ENCODE measurements at places on chromosomes 1 and 21.

- no peak for DNase-seq
Measured at GRCh38 chr1:117674521-117675400, 68.9 kb downstream of the TENT5C start.

- no peak for DNase-seq
Measured at GRCh38 chr1:28196330-28196729, 19.8 kb upstream of the PTAFR start.

DNA sequence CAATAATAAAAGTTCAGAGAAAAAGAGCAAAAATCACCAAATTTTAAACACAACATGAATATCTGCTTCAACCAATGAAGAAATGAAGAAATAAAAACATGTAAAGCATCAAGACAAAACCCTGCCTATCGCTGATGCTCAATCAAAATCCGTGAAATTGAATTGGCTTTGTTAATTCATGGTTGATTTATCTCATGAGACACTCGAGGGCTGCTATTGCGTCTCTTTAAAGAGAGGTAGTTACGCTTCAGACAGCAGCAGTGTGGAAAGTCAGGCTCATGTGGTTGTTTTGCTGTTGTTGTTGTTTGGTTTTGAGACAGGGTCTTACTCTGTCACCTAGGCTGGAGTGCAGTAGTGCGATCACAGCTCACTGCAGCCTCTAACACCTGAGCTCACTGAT lies 65.5 kb upstream of the RGS7 start:
- no peak for DNase-seq

DNA sequence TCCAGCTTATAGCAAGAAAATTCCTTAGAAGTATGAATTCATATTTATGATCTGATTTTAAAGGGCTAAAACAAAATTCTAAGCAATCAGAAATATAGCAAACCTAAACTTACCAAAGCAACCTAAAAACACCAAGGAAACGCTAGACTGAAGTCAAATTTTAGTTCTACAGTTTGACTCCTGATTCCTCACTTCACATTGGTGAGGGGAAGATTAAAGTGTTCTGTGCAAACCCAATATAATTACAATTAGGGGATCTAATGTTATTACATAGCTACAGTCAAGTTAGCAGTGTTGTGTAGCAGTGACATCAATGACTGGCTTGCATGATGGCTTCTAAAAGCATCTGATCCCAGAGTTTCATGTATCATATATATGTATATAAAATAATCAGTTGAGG lies 11.6 kb downstream of the HNRNPU start:
- DNase-seq: no peak

GRCh38 chr1:21936366-21937031 lies 611 bp downstream of the HSPG2 start:
- no peak for DNase-seq

DNA sequence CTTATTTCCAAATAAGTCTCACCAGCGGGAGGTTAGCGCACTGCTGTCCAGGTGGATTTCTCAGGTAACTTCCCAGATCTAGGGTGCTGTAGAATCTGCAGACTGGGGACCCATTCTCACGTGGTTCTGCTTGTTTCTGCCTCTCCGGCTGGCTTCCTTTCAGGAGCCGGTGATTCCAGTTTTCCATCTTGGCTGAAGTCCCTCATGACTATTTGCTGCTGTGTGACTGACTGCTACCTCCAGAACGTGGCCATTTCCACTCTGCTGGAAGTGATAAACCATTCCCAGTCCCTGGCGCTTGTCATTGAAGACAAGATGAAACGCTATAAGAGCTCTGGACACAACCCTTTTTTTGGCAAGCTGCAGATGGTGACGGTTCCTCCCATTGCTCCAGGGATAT lies 76.0 kb downstream of the DOP1B start:
- no peak for DNase-seq

GRCh38 chr1:18957136-18957521 lies 653 bp upstream of the IFFO2 start:
- DNase-seq: no peak

DNA sequence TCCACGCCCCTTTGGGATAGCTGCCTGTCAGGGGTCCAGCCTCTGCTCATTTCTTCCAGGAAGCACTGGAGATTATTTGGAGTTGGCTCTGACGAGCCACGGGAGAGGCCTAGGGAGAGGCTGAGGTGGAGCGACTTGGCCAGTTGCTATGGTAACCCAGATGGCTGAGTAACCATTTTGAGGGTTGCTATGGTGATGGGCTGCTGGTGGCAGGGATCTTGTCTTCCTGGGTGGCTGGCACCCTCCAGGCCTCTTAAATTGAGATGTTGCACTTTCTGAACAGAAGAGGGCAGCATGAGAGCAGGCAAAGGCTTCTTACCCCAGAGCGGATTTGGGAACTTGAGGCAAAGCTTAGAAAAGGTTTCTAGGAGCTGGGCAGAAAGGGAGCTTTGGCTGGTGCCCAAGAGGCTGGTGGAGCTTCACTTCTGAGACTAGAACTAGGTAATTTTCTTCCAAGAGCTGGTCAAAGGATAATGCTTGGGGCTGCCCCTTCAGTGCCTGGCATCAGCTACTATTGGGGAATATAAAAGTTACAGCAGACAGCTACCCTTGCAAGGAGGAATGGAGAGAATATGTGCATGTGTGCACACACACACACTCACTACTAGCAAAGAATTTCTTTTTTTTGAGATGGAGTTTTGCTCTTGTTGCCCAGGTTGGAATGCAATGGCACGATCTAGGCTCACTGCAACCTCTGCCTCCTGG lies 72.5 kb downstream of the NDUFS5 start:
- DNase-seq: peak; percentile 94

DNA sequence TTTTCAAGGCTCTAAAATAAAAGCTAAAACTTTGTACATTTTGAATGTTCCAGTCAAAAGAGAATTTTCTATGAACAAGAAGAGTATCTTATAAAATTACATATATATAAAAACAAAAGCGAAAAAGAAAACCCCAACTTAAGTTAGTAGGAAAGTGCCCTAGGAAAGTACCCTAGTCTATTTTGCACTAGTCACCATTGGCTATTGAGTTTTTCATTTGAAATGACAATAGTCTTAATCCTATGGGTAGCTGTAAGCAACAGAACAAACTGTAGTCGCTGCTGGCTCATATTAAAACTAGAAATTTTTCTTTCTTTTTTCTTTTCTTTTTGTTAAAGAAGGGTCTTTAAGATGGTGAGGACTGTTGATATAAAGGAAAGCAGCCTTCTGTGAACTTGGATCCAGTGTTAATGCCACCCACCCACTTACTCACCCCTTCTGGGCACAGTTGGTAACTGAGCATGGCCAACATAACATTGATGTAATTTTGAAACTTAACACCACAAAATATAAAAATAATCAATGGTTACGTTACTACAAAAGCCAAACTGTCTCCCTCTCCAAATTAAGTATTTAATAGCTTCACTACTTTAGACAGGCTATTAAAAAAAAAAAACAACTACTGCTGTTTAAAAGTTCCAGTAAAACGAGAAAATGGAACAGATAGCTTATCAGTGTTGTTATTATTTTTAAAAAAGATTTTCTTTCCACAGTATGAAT lies 177.0 kb downstream of the EIF4G3 start:
- DNase-seq: no peak

DNA sequence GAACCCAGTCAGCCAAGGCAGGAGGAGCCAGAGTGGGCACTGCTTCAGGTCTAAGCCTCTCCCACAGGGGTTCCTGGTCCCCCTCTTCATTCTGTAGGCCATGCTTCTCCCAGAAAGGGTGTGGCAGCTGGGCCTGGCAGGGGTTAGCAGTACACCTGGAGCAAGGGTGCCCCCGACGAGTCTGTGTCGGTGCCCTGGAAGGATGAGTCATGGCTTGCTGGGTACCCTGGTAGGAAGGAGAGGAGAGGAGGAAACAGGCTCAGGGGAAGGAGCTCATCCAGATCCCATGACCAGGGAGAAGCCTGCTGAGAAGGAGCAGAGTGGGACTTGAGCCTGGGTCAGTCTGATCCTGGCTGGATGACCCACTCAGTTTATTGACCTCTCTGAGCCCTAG lies 10.3 kb downstream of the KDF1 start:
- DNase-seq: peak; percentile 33

GRCh38 chr1:45621501-45621836 lies 2.4 kb downstream of the CCDC17 start:
- no peak for DNase-seq

GRCh38 chr21:34363733-34364132 lies at the start of gene KCNE2:
Gene KCNE2 (plus strand): TSS chr21:34364006. CDS start chr21:34370479, 6,473 bp downstream.
- DNase-seq: no peak

DNA sequence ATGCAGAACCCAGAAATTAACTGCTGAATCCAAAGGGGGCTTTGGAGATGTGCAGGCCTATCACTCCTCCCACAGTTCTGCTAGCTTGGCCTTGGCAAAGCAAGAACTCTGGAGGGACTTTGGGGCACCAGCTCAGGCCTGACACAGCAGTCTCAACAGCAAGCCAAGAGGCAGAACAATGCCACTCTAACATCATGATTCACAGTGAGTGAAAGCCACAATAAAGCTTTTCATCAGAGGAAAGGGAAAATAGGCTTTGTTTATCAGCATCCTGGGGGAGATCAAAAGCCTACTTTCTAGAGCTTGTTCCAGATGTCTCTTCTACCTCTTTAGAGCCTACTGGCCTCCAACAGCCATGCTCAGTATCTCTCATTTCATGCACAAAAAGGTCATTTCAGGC lies 283.4 kb downstream of the KCNH1 start:
- no peak for DNase-seq

GRCh38 chr1:44030605-44031251 lies 534 bp downstream of the SLC6A9 start:
- DNase-seq: no peak

- no peak for DNase-seq
Measured at GRCh38 chr1:184870319-184870718, 104.0 kb downstream of the NIBAN1 start.

GRCh38 chr1:191085121-191085520 lies 607.5 kb upstream of the BRINP3 start:
- DNase-seq: no peak
